Transverse colon (tissue), 4 donors: ENCODE measurements at places on chromosomes 1 and 21. TPM values are rescaled to one million over a fixed set of nuclear protein-coding genes. Genes with fewer than 3 reads are reported as not detected.

- peaks cover 13% of the 10 kb centered on the region for H3K4me1 ChIP-seq
- H3K27me3 ChIP-seq, result no peaks in the 10 kb centered on the region
- peaks cover 75% of the 10 kb centered on the region for H3K36me3 ChIP-seq
Measured at GRCh38 chr1:39564340-39564739, 12.2 kb downstream of the PABPC4 start.

DNA sequence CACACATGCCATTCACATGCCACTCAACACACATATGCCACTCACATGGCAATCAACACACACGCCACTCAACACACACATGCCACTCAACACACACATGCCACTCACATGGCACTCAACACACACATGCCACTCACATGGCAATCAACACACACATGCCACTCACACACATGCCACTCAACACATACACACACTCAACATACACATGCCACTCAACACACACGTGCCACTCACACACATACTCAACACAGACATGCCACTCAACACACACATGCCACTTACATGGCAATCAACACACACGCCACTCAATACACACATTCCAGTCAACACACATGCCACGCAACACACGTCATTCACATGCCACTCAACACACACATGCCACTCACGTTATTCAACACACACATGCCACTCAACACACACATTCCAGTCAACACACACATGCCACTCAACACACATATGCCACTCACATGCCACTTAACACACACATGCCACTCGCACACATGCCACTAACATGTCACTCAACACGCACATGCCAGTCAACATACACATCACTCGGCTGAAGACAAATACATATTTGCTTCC, 182.9 kb downstream of the NPHP4 start:
- peaks cover 6% of the 10 kb centered on the region for H3K27me3 ChIP-seq
- no peaks in the 10 kb centered on the region for H3K4me1 ChIP-seq
- H3K4me3 ChIP-seq, result no peak overlapping the region

DNA sequence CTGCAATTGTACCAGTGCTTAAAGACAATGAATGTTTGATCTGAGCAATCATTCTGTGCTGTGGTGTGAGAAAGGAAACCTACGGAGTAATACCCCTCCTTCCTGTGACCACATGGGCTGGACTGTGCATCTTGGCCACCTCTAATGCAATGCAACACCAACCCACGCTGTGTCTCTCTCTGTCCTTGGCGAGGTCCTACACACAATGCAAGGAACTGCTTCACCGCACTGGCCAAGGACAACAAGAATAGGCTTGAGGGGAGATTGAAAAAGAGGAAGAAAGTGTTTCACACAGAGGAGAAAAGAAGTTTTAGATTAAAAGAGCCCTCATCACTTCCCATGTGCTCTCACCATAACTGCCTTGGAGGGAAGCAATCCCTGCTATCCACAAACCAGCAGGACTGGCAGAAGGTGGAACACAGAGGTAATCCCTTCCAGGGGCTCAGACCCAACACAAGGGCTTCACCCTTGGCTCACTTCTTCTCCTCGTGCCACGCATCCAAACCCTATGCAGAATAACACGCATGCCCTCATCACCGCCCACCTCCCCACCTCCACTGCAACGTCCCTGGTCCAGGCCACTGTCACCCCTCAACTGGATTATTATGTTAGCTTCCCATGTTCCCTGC, 112.5 kb upstream of the ERG start:
- no peaks in the 10 kb centered on the region for H3K36me3 ChIP-seq
- H3K27me3 ChIP-seq, result no peaks in the 10 kb centered on the region
- no peak for DNase-seq
- no peak overlapping the region for H3K4me3 ChIP-seq
- no peaks in the 10 kb centered on the region for H3K4me1 ChIP-seq

DNA sequence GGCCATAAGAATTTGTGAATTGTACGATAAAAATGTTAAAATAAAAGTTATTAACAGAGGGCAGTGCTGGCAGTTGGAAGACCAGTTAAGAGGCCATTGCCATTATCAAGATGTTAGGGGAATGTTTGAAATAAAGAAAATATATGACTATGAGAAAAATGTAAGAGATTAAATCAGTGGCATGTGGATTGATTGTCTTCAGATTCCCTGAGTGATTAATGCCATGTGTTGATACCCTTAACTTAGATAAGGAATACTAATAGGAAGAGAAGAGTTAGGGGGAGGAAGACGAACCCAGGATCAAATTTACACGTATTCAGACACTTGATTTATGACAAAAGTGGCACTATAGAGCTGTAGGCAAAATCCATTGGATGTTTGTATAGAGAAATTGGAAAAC, 155.8 kb downstream of the PIK3R3 start:
- no peaks in the 10 kb centered on the region for H3K27me3 ChIP-seq
- peaks cover 74% of the 10 kb centered on the region for H3K4me1 ChIP-seq
- H3K36me3 ChIP-seq, result no peaks in the 10 kb centered on the region
- H3K27ac ChIP-seq, result peak overlapping the region; percentile 89
- H3K4me3 ChIP-seq, result no peak overlapping the region
- DNase-seq, result no peak

The DR1 gene
- total RNA-seq, result 26.0 TPM

GRCh38 chr1:41344708-41345159, 16.5 kb upstream of the FOXO6 start:
- H3K4me1 ChIP-seq, result no peaks in the 10 kb centered on the region
- H3K27me3 ChIP-seq, result no peaks in the 10 kb centered on the region
- DNase-seq, result no peak
- no peak overlapping the region for H3K27ac ChIP-seq
- no peaks in the 10 kb centered on the region for H3K36me3 ChIP-seq

DNA sequence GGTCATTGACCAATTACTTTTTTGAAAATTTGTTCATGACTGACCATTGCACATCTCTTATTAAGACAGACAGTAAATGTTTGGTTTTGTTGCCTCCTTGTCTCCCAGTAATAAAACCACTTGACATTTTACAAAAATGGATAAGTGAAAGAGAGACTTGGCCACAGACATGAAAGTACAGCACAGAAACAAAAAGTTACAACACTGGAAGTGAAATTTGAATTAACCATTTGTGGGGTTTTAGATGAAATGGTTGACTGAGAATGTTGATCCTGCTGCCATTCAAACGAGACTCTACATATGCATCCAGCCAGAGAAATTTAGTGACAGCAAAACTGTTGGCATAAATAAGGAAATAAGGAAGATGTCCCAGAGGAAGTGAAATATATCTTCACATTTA, 79.3 kb upstream of the B3GALT2 start:
- no peak overlapping the region for H3K27ac ChIP-seq
- no peaks in the 10 kb centered on the region for H3K4me1 ChIP-seq
- no peaks in the 10 kb centered on the region for H3K36me3 ChIP-seq
- DNase-seq, result no peak

DNA sequence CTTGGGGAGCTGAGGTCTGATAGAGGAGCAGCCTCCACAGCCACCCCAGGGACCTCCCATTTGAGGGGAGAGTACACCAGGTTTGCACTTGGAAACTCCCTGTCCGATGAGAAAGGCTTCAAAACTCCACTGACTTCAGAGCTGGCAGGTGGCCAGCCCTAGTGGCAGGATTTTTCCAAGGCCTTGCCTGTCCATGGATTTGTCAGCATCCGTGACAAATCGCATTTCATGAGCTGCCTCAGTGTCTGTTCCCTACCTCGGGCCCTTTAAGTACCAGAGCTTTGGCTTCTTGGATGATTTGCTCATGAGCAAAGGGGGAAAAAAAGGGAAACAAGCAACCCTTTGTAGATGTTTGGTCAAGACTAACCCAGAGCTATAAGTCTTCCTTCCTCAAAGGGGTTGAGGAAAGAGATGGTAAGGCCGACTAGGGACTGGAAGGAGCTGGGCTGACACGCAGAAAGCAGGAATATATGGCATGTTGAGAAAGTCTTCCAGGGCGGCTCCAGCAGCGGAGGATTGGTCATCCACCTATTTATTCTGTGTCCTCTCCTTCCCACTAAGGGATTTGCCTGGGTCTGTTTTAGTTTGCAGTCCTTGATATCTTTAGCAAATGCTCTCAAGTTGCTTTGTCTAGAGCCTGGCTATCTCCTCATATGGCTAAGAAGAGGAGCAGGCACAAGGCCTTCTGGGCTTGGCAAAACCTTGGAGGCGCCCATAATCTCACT, 2.7 kb upstream of the HSPG2 start:
- no peaks in the 10 kb centered on the region for H3K27me3 ChIP-seq
- H3K36me3 ChIP-seq, result no peaks in the 10 kb centered on the region
- H3K4me1 ChIP-seq, result peaks cover 47% of the 10 kb centered on the region
- H3K4me3 ChIP-seq, result no peak overlapping the region
- DNase-seq, result peak; percentile 81
- H3K27ac ChIP-seq, result peak overlapping the region; percentile 87

- peaks cover 21% of the 10 kb centered on the region for H3K4me1 ChIP-seq
- no peaks in the 10 kb centered on the region for H3K27me3 ChIP-seq
- DNase-seq, result peak; percentile 56
- H3K36me3 ChIP-seq, result no peaks in the 10 kb centered on the region
- H3K27ac ChIP-seq, result peak overlapping the region; percentile 70
- H3K4me3 ChIP-seq, result peak overlapping the region; percentile 59
Measured at GRCh38 chr1:59146651-59147358, 150.1 kb upstream of the FGGY start.

DNA sequence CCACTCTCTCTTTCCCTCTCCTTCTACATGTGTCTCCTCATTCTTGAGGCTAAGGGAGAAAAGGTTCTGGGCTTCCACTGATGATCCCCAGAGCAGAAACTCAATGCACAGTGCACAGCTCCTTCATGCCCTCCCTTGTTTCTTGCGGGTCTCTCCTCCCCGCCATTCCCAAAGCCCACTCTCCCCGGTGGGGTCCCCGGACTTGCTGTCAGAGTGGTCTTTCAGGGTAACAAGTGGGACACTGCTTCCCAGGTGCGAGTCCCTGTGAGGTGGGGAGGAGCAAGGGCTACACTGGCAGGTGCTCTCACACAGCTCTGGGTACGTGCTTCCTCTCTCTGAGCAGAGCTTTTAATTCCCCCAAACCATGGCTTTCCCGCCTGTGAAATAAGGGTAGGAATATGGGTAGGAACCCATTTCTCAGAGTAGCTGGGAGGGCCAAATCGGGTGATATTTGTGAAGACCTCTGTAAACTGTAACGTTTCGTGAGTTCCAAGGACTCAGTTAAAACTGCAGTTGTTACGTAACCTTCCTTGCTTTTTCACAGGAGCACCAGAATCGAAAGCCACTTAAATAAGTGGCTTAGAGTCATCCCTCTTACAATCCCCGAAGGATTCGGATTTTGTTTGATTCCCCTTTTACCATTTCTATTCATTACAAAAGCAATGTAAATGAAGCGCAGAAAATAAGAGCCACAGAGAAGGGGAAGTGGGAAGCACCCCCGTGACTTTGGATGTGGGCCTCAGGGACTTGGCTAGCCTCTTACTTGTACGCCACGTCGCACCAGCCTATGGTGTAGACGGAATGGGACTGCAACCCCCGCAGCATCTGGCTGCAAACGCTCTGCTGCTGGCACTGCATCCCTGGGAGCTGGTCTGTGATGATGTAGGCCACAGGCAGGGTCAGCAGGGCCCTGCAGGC, 6.2 kb downstream of the PGLYRP3 start:
- no peak overlapping the region for H3K4me3 ChIP-seq
- no peaks in the 10 kb centered on the region for H3K36me3 ChIP-seq
- no peaks in the 10 kb centered on the region for H3K4me1 ChIP-seq
- DNase-seq, result no peak
- no peaks in the 10 kb centered on the region for H3K27me3 ChIP-seq
- no peak overlapping the region for H3K27ac ChIP-seq

The CFAP74 gene
- total RNA-seq, result not detected

DNA sequence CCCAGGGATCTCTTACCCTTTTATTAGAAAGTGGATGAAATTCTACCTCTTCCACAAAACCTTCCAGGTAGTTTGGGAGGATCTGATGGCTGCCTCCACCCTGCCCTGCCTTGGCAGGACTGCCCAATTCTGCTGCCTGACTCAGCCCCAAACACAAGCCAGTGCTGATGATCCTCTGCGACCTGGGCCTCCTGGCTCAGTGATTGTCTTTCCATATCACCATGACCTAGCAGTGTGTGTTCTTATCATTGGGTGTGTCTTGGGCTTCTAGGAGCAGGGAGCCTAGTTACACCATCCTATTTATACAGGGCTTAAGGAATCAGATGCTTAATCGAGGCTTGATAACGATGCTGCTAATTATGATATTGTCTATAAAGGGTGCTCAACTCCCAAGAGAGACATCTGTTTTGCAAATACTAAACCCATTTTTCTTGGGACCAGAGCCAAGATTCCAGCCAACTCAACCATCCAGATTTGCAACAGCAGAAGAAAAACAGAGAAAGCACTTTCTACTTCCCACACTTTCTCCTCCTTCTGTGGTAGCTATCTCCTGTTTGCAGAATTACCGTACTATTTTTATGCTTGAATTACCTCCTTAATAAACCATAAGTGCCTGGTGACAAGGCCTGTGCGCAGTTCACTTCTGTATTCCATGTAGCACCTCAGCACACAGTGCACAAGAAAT, 36.5 kb upstream of the KIF21B start:
- no peaks in the 10 kb centered on the region for H3K27me3 ChIP-seq
- H3K27ac ChIP-seq, result no peak overlapping the region
- no peak for DNase-seq
- H3K4me1 ChIP-seq, result peaks cover 14% of the 10 kb centered on the region

- H3K4me1 ChIP-seq, result no peaks in the 10 kb centered on the region
- H3K27ac ChIP-seq, result peak overlapping the region; percentile 30
- DNase-seq, result no peak
- H3K4me3 ChIP-seq, result no peak overlapping the region
- no peaks in the 10 kb centered on the region for H3K27me3 ChIP-seq
Measured at GRCh38 chr1:154847891-154848290, 22.2 kb downstream of the KCNN3 start.

DNA sequence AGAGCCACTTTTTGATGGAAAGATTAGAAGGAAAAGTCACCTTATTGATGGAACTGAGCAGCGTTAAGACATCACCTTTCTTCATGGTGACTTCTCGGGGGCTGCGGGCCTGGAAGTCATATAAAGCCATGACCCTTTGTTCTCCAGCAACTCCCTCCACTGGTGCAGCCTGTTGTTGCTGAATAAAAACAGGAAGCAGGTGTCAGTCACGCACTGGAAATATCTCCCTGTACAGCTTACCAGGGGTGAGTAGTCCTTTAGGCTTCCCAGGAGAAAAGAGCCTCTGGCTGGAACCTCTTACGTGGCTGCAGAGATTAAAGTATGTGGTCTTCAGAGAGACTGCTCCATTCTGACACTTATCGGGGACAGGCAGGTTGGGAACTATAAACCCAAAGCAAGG, 31.9 kb downstream of the SPTA1 start:
- H3K27me3 ChIP-seq, result no peaks in the 10 kb centered on the region
- no peaks in the 10 kb centered on the region for H3K4me1 ChIP-seq
- H3K36me3 ChIP-seq, result no peaks in the 10 kb centered on the region
- DNase-seq, result peak; percentile 7
- no peak overlapping the region for H3K27ac ChIP-seq

DNA sequence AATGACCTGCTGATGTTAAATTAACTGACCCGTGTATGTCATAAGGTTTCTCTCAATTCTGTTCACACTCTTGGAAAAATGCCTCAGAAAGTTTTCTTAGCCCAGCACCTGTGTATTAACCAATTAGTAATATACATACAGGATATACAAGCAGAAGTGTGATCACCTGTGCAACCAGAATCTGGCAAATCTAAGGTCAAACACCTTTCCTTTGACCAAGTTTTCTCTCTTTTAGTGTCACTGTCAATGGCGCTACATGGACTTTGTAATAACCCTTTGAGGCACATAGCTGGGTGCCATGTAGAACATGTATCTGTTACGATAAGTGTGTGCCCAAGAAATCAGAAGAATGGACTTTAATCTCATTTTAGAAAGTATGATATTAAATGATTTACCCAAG, 1.1 kb downstream of the NCSTN start:
- H3K4me3 ChIP-seq, result no peak overlapping the region
- no peaks in the 10 kb centered on the region for H3K27me3 ChIP-seq
- no peak overlapping the region for H3K27ac ChIP-seq
- DNase-seq, result no peak

- DNase-seq, result no peak
- no peaks in the 10 kb centered on the region for H3K36me3 ChIP-seq
Measured at GRCh38 chr1:113415310-113416070, 25.2 kb downstream of the MAGI3 start.
